ENCODE measurements at places on chromosomes 5 and 9.

DNA sequence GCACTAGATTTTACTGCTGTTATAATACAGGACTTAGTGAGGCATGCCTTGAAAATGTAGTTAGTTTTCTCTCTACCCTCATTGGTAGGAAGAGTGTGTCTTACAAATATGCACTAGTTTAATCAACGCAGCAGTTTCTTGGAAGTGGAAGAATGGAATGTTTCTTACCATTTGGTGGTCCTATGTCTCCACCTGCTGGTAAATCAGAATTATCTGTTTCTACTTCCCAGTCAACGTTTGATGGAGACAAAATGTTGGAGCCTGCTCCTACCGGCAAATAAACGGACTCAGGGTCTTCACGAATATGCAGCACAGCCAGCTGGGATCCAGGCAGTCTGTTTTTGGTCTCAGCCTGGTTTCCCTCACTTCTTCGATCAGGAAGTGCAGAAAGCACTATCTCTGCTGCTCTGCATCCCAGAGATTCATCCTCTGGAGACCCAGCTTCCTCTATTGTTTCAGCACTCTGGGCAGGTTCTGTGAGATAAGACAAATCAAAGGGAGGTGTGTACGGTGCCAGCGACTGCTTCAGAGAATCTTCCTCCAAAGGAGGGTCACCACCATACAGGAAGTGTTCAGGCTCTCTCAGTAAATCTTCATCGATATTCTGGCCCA lies 59.5 kb upstream of the PCA3 start:
- peak; percentile 85 for DNase-seq

DNA sequence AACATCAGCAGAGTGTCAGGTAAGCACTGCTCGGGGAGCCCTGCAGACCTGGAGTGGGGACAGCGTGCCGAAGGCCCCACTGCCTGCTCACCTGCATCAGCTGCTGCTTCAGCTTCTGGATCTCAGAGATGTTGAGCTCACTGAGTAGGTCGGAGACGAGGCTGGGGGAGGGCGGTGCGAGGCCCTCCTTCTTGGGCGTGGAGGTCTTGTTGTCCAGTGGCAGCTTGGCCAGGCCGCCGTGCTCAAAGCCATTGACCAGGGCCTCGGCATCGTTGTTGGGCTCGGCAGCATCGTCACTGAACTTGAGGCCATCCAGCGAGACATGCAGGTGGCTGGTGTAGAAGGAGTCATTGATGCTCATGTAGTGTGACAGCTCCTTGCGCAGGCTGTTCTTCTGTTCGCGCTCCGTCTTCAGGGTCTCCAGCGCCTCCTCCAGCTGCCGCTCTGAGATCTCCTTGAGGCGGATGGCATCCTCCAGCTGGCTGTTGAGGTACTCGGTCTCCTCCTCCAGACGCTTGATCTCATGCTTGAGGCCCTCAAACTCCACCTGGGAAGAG lies 44.3 kb downstream of the BICD2 start:
- no peak for DNase-seq

DNA sequence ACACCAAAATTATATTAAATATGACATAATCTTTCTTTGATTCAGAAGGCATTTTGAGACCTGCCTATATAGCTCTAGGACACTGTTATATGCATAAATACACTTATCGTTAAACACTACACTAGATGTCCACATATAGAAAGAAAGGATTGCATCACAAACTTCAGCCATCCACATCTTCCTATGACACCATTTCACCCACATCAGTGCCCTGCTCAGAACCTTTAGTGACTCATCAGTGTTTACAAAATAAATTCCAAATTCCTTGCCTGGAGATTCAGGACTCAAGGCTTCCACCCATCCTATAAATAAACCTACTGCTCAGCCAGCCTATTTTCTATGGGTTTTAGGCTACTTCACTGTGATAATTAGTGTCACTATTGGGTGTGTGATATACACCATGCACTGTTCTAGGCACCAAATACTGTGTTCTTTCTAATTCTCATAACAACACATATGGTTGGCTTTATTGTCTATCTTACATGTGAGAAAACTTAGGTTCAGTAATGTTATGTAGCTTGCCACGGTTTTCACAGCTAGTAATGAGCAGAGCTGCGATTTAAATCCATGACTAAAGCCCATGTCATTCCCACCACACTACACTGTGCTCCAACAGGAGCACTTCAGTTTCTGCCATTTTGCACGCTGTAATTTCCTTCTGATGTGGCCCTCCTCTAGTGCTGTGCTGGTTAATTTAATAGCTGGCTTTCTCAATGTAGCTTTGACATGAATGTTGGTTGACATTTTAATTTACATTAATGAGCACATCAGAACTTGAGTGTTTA lies 103.3 kb downstream of the SREK1 start:
- peak; percentile 79 for DNase-seq

- no peak for DNase-seq
Measured at GRCh38 chr9:104094534-104095015, 466 bp downstream of the SMC2 start.

- DNase-seq: no peak
Measured at GRCh38 chr5:126610160-126610559, 9.4 kb downstream of the PHAX start.

GRCh38 chr5:69024241-69024651 lies 69.6 kb upstream of the SLC30A5 start:
- no peak for DNase-seq

DNA sequence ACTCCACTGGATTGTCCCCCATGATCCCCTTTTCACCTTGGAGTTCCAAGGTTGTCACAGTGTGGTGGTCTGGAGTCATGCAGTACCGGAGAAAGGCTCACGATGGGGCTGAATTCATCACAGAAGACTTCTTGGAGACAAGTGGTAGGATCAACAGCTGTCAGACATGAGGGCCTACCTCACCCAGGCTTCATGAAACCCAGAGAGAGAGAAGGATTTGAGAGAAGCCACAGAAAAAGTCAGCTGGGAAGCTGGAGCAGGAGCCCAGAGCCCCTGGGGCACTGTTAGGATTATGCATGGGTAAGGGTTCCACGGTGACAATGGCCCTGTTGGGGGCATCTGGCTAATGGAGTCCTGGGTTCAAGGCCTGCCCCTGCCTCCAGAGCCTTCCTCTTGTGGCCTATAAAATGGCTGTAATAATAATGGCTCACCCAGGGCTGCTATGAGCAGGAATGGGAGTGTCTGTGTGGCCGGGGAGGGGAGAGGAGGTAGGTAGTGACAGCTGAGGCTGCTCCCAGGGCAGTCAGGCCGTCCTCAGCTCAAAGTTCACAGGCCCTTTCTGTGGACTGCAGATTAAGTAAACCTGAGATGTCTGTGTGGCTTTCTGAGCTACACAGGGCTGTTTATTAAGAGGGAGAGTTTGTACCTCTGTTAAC lies 910 bp downstream of the TRIM14 start:
- peak; percentile 29 for DNase-seq

DNA sequence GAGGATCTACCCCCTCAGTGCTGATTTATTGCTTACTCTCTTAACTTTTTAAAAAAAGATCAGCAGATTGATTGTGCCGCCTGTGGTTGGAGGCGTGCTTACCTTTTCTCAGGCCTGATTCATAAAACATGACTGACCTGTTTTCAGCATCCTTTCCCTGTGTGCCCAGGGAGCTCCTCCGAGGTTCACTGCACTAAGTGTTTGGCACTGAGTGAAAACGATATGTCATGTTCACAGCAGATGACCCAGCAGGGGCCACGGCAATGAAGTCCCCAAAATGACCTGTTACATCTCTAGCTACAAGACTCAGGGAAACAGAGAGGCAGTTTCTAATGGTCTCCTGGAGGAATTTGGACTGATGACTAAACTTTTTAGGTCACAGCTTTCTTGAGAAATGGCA lies 69.9 kb downstream of the INSYN2B start:
- no peak for DNase-seq

- no peak for DNase-seq
Measured at GRCh38 chr9:36576866-36577265, 4.2 kb downstream of the MELK start.

GRCh38 chr5:50711280-50711679 lies 44.8 kb downstream of the PARP8 start:
- no peak for DNase-seq

GRCh38 chr9:111237447-111237846 lies 92.6 kb downstream of the OR2K2 start:
- no peak for DNase-seq

DNA sequence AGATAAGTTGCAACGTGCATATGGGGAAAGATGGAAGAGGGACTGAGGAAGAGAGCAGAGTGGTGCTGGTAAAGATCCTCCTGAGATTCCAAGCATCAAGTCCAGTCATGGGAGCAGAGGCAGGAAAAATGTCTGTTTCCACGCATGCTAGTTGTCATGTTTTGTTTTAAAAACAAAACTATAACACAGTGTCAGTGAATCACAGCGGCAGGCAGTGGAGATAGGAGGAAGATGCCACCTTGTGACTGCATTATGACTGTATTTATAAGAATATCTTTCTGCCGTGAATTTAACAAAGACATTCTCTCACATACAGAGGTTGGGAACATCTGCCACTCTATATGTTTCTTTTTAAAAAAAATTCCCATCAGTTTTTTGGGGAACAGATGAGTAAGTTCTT lies 3.7 kb upstream of the SVEP1 start:
- peak; percentile 67 for DNase-seq

- no peak for DNase-seq
Measured at GRCh38 chr9:111450124-111450523, 34.1 kb downstream of the ECPAS start.
